Islet precursor cell (in vitro differentiated cells): ENCODE measurements at places on chromosomes 5 and 9.

GRCh38 chr5:73030531-73030930 is 74.7 kb downstream of the FCHO2 start:
- no peak for DNase-seq

- DNase-seq, result no peak
Measured at GRCh38 chr5:175629261-175629660, 28.6 kb upstream of the HRH2 start.

DNA sequence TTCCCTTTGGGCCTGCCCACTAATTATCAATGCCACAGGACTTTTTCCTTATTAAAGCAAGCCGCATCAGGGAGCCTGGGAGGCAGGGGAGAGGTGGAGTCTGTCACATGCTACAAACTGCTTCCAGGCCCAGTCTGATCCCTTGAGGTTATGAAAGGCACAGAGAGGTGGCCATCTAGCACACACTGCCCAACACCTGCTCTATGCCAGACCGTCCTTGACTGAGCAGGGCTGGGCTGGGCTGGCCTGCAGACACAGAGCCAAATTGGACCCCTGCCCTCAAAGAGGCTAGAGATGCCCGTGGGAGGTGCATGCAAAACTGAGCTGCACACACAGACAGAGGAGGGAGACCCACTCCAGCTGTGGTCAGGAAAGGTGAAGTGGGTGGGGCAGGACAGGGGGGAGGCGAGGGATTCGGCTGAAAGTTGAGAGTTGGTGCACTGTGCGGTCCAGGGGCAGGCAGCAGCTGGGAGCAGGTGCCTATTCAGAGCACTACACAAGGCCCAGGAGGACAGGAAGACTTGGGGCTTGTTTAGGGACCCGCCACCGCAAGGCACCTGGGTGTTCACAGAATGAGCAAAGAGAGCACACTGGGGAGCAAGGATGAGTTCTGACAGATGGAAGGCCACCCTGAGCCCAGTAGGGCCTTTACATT is 36.4 kb upstream of the TCF7 start:
- no peak for DNase-seq

- no peak for DNase-seq
Measured at GRCh38 chr5:121963392-121963791, 1.6 kb downstream of the SRFBP1 start.

DNA sequence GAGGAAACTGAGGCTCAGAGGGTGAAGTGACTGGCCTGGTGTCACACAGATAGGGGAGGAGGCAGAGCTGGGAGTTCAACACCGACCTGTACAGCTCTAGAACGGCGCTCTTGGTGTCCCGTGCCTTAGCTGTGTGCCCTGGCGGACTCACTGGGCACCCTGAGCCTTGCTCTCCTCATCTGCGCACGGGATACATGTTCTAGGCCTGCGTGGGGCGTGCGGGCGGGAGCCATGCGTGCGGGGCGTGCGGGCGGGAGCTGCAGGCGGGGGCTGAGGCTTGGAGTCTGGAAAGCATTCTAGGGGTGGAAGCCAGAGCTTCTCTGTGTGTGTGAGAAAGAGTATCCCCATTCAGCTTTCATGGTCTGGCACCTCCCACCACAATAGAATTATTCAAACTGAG is 165.3 kb downstream of the GAPVD1 start:
- no peak for DNase-seq

DNA sequence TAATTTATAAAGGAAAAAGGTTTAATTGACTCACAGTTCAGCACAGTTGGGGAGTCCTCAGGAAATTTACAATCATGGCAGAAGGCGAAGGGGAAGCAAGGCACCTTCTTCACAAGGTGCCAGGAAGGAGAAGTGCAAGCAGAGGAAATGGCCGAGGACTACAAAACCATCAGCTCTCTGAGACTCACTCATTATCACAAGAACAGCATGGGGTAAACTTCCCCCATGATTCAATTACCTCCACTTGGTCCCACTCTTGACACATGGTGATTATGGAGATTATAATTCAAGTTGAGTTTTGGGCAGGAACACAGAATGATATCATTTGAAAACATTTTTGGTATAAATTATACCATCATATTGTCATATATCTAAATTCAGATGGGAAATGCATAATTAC is 934.7 kb downstream of the CDH12 start:
- no peak for DNase-seq

DNA sequence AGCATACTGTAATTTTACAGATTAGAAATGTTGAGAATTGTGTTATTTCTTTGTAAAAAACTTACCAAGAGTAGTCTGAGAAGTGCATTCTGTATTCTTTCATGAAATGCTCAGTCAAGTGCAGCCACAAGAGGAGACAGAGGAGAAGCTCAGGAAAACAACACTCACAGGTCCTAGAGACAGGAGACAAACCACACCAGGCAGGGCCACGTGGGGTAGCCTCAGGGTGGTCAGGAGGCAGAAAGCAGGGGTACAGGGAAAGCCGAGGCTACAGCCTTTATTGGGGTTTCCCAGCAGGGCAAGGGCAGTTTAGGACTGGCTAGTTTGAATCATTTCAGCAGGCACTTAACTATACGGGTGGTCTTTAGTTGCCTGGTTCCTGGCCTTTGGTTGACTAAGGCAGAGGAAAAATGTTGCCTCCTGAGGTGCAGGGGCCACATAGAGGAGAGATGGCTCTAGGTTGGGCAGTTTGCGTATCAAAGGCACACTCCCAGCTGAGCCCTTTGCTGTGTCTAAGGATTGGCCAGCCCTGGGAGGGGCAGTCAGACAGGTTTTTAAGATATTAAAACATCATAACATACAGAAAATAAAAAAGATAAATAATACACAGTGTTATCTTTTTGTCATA is 230.9 kb upstream of the ANKRD55 start:
- DNase-seq, result no peak
